ENCODE measurements at places on chromosomes 2 and 18.

- DNase-seq = no peak
These were observed 192.3 kb downstream of the UBE2E3 start for GRCh38 chr2:181172676-181173075.

GRCh38 chr2:160034396-160034795 lies 28.0 kb downstream of the PLA2R1 start:
- DNase-seq = no peak

- peak; percentile 99 for DNase-seq
These were observed 15.6 kb upstream of the RMND5A start for GRCh38 chr2:86704459-86704971.

GRCh38 chr2:27270670-27271069 lies 4.6 kb upstream of the DNAJC5G start:
- DNase-seq = no peak

DNA sequence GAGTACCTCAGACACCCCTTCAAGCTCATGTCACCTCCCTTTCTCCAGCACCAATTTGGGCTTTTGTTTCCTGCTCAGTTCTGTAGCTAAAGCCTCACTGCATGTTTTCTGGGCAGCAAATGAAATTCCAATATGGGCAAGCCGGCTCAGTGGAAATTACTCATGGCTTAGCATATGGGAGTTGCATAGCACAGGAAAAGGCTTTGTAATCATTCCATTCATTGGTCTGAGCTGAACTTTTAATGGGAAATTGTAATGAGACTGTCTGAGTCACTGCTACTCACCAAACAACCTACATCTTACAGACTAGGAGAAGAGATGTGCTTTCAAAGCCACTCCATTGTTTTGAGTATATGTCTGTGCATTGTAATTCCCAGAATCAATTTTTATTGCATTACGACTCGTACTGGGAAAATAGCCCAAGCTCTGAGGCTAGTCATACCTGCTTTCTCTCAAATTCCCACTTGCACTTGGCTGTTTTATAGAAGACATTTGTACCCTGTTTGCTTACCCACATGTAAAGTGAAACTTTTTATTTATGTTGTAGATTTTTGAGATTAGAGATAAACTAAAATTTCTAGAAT lies 139.5 kb upstream of the LRATD1 start:
- no peak for DNase-seq

DNA sequence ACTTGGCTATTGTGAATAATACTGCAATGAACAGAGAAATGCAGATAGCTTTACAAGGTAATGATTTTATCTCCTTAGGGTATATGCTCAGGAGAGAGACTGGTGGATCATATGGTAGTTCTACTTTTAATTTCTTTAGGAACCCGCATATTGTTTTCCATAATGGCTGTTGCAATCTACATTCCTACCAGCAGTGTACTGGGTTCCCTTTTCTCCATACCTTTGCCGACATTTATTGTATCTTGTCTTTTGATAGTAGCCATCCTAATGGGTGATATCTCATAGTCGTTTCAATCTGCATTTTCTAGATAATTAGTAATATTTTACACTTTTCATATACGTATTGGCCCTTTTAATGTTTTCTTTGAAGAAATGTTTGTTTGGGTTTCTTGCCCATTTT lies 702.9 kb upstream of the ACVR2A start:
- no peak for DNase-seq

DNA sequence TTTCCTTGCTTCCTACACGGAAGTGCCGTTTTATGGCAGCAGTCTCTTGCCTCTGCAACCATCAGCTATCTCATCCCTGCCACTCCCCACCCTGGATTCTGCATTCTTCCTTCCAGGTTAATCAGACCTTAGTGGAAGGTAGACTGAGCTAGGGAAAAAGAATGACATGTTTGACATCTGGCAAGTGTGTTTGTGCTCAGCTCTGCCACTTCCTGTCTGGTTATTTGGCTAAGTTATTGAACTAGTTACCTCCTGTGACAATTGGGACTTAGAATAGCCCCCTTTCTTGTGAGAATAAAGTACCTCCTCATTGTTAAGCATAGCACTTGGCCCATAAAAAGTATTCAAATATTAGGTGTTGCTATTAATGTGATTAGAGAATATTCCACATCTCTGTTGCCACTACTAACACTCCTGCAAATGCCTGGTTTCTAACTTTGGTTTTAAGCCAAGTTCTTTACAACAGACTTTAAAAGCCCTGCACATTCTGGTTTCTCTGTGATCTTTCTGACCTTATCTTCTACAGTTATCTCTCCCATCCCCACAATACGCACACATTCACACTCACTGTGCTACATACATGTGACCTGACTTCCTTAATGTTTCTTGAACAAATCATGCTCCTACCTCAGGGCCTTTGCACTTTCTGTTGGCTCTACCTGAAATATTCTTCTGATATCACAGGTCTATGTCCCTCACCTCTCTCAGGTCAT lies 10.8 kb upstream of the MAPRE2 start:
- no peak for DNase-seq

DNA sequence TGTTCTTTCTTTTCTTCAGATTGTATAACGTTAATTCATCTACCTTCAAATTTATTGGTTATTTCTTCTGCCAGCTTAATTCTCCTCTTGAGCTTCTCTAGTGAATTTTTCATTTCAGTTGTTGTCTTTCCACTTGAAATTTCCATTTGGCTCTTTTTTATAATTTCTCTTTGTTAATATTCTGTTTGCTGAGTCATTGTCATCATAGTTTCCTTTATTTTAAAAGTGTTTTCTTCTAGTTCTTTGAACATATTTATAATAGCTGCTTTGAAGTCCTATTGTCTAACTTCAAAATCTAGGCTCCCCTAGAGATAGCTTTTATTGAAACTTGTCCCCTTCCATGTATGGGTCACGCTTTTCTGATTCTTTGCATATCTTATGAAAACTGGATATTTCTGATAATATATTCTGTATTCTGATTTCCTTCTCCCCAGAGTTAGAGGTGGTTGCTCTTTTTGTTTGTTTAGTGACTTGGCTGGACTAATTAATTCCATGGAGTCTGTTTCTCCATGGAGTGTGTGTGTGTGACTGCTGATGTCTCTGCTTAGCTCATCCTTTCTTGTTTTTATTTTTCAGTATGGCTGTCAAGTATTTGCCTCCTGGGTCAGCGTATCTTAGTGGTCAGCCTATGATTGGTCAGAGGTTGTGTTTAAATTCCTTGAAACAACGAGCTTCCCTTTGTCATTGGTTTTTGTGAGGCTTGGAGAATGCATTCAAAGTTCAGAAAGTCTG lies 47.6 kb downstream of the DIS3L2 start:
- DNase-seq = no peak

DNA sequence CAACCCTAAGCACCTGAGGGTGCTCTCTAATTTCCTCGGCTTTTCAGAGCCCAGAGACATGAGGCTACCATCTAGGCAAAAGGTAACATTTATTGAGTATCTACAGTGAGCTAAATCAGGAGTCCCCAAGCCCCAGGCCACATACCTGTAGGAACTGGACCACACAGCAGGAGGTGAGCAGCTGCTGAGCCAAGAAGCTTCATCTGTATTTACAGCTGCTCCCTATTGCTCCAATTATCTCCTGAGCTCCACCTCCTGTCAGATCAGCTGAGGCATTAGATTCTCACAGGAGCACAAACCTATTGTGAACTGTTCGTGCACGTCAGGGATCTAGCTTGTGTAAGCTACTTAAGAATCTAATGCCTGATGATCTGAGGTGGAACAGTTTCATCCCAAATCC lies 70.2 kb downstream of the RND3 start:
- no peak for DNase-seq

DNA sequence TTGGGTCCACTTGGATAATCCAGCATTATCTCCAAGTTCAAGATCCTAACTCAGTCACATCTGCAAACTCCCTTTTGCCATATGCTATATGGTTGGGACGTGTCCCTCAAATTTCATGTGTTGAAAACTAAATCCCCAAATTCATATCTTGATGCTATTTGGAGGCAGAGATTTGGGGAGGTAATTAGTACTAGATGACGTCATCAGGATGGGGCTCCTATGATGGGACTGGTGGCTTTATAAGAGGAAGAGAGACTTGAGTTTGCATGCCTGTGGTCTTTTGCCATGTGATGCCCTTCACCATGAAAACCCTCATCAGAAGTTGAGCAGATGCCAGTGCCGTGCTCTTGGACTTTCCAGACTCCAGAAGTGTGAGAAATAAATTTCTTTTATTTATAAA lies 16.8 kb upstream of the SMAD4 start:
- DNase-seq = no peak

GRCh38 chr2:23426263-23426905 lies 41.4 kb downstream of the KLHL29 start:
- no peak for DNase-seq

DNA sequence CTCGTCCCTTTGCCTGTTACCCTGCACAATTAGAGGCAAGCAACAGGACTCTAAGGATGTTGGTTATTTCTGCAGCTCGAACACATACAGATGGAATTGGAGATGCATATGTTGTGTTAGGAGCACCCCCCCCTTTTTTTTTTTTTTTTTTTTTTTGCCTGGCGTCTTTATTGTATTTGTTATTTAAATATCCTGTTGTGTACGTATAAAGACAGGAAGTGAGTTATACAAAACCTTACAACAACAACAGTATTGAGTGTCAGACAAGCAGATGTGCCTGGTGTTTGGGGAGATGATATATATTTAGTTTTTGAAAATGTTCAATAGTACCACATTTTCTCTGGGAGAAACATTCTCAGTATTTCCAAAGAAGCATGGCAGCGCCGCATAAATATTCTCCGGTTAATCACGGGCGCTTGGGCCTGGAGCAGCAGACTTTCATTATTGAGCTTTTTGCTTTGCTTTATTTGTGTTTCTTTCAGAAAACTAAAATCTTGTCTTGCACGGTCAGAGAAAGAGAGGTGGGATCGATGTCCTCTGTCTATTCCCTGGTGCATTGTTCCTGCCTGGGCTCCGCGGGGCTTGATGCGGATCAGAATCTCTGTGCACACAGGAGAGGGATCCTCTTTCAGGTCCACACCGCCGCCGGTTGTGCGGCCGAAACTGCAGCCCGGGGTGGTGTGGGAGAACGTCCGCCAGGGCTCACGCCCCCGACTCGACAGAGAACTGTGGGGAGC lies 23.2 kb upstream of the ZNF516 start:
- DNase-seq = no peak
